Activated CD4-positive, alpha-beta T cell treated with anti-CD3 and anti-CD28 coated beads for 48 hours (primary cell): ENCODE measurements at places on chromosomes 3 and 15.
A peak's percentile ranks its signal among the peaks of the same experiment; 100 is the strongest.

DNA sequence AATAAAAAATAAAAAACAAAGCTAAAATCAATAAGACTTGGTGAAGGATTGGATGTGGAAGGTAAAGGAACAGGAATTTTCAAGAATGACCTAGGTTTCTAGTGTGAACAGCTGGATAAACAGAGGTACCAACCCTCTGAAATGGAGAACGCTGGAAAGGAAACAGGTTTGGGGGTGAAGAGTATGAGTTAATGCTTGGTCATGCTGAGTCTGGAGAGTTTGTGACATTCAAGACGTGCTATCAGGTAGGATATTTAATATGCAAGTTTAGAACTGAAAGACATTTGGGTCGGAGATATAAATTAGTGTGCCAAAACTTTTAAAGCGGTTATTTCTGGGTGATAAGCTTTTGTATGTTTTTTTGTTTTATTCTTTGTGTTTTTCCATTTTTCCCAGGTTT, 11.4 kb upstream of the KLHL6 start:
- DNase-seq = no peak

- peak; percentile 51 for DNase-seq
These were observed 436 bp downstream of the ADPGK start for GRCh38 chr15:72783004-72783639.

DNA sequence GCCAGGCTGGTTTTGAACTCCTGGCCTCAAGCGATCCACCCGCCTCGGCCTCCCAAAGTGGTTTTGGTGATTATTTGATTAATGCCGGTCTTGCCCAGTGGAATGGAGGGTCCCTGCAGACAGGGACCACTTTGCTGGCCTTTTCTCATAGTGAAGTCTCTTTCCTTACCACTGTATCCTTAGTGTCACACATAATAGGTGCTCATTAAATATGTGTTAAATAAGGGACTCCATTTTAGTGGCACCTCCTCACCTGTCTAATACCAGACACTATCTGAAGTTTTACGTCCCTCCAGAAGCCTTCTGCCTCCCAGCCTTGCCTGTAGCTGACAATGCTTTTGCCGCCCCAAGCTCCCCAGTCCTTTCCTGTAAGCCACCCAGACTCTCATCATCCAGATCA, 91.3 kb downstream of the AAGAB start:
- no peak for DNase-seq

DNA sequence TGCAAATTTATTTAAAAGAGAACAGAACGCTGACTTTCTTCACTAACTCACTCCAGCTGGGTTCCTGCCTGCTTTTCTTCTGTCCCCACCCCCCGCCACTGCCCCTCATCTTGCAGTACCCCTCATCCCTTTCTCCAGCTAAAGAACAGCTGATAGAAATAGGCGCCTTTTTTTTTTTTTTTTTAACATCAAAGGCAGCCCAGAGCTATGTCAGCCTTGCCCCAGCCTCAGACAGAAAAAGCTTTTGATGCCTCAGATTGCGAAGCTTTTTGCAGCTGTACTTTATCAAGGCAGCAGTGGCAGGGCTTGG, 1.8 kb downstream of the CADPS start:
- no peak for DNase-seq
